ENCODE measurements at places on chromosomes 12 and 14.

DNA sequence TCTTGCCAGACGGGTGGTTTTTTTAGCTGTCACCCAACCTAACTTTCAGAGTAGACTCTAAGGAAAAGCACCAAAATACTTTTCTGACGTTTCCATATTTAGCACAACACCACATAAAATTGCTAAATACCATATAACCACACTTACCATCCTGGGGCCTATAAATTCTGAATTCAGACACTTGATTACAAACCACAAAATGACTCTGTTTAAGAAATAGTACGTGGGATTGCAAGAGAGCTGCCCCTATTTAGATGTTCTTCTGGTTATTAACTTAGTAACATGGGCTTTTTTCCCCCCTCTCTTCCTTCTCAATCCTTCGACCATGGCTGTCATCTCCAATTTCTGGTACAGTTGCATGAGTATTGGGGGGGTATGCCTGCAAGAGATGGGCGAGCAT, 287.7 kb downstream of the BMP4 start:
- DNase-seq, result no peak

DNA sequence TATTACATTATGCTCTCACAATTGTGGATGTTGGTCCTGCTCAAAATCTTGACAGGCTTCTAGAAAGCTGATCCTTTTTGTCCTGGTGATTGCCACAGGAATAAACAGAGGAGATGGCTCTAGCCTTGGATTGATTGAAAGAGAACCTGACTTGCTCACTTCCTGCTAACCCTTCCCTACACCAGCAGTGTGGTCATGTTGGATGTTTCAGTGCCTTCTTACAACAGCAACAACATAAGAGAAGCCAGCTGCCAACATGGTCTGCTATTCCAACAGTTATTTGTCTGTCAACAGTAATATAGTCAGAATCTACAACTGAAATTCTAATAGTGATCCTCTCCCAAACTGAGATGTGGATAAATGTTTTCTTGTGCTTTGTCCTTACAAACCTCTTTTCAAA, 311.6 kb upstream of the DIO2 start:
- no peak for DNase-seq

DNA sequence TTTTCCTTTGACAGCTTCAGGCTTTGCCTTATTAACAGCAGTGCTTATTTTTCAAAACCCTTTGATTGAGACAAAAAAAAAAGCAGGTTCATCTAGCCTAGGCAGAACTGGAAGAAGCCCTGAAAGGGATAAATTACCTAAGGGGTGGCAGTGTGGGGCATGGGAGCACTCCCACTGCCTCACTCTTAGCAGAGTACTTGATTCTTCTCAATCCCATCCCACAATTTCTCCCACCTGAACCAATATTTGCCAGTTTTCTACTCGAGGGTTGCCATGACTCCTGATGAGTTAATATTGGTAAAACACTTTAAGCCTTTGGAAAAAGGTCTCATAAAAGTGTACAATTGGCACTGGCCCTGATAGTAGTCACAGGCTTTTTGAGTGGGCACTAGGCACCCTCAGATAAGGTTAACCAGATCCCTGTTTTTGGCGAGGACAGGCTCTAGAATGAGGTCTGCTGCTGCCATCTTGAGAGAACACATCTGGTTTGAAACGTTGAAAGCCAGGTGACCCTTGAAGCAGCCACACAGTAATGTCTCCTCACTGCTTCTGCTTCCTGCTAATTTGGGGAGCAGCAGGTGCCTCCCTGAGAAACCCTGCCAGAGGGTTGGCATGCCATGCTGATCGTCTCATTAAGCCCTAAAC, 320.0 kb downstream of the RAD51B start:
- DNase-seq, result no peak

DNA sequence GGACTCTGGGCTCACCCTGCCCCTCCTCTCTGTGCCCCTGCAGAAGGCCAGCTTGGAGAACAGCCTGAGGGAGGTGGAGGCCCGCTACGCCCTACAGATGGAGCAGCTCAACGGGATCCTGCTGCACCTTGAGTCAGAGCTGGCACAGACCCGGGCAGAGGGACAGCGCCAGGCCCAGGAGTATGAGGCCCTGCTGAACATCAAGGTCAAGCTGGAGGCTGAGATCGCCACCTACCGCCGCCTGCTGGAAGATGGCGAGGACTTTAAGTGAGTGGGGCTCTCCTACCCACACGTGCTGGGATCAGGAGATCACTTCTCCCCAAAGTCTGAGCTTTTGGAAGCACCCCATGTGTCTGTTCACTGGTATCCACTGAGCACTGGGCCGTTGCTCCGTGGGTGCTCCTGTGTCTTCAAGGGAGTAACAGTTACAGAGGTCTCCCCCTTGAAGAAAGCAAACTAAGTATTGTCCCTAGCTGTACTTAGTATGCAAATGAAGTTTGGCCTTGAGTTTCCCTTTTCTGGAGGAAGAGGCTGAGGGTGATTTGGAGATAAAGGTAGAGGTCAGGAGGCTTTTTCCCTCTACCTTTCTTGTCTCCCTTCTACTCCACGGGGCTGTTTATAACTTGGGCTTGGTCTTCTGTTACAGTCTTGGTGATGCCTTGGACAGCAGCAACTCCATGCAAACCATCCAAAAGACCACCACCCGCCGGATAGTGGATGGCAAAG, 3.3 kb downstream of the KRT18 start:
- DNase-seq, result no peak

GRCh38 chr12:91017043-91017442, 12.3 kb upstream of the EPYC start:
- no peak for DNase-seq

DNA sequence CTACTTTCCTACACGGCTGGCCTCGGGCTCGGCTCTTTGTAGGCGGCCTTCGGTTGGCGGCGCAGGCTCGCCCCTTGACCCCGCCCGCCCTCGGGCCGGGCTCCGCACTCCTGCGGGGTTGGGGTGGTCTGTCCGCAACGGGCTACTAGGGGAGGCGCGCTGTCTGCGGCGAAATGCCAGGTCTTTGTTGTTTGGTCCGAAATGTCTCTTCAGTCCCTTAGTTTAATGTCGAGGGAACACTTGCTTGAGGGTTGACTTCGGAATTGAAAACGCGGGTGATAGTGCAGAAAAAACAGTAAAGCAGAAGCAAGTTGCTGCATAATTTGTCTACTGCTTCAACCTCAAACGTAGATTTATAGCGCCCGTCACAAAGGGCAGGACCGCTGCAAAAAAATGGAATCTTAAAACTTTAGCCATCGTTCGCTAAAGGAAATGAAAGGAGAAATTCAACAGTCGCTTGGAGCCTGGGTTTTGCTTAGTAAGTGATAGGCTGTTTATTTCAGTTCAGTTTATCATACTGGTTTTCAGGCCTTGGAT, 390 bp downstream of the JKAMP start:
- DNase-seq, result no peak

- no peak for DNase-seq
Observed at GRCh38 chr12:24551163-24551786, 397.6 kb downstream of the BCAT1 start.

DNA sequence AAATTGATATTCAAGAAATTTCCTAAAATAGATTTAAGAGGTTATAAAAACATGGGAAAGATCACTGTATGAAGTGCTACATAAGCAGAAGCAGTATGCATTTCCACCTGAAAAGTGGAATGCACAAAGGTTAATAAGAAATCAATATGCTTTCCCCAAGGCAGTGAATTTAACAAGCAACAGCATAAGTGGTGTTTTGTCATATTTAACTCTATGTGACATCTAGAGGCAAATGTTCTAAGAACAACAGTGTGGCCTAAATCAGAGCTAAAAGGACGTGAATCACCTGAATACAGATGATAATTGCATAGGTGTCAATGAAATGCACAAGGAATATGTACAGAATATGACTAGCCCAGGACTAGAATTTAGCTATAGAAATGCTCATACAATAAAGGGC, 49.5 kb downstream of the SLC2A13 start:
- no peak for DNase-seq

GRCh38 chr12:91380631-91381030, 198.0 kb upstream of the DCN start:
- DNase-seq, result no peak

DNA sequence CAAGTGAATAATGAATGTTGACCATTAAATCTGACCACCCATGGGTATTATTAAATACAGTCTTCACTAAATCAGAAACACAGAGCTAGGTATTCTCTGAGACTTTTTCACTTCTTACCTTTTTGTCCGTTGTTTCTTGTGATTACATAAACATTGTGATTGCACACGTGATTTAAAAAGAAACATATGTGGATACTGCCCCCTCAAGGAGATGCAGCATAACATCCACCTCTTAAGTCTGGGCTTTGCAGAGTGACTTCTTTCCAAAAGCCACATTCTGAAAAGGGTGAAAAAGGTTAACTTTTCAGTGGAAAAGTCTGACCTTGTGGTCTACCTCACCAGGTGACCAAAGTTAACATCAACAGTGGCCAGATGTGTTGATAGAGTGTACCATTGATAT, 185.5 kb upstream of the FAR2 start:
- DNase-seq, result no peak

- DNase-seq, result no peak
Observed at GRCh38 chr12:22396253-22396652, 61.7 kb upstream of the ST8SIA1 start.

GRCh38 chr14:23095196-23096108, at the start of gene C14orf119:
Gene C14orf119 (plus strand): TSS chr14:23095505. CDS start chr14:23097659, 2,154 bp downstream.
- peak; percentile 99 for DNase-seq

DNA sequence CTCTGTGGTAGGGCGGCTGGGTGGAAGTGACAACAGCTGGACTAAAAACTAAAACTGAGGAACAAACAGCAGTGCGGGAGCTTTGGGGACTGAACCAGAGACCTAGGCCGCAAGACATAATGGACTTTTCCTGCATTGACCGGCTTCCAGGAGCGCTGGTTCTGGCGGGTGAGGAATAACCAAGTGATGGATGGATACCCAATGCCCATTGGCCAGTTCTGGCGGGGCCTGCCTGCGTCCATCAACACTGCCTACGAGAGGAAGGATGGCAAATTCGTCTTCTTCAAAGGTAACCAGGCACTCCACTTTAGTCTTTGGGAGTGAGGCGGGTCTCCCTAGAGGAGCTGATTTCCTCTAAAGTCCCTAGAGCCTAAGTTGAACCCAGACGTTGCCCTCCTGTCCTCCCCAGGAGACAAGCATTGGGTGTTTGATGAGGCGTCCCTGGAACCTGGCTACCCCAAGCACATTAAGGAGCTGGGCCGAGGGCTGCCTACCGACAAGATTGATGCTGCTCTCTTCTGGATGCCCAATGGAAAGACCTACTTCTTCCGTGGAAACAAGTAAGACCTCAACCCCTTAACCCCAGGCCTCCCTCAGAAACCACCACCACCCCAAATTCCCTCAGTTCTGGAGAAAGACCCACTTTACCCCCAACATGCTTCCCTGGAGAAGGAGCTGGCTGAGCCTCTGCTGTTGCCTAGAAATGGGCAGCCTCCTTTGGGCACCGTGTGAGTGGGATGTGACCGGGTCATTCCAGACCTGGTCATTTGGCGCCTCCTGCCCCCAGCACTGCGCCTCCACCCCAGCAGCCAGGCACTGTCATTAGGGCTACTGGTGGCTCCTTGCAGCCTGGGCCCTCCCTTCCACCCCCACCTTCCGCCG, 8.1 kb downstream of the MMP14 start:
- DNase-seq, result no peak

GRCh38 chr12:68667291-68667690, 19.5 kb upstream of the NUP107 start:
- no peak for DNase-seq

DNA sequence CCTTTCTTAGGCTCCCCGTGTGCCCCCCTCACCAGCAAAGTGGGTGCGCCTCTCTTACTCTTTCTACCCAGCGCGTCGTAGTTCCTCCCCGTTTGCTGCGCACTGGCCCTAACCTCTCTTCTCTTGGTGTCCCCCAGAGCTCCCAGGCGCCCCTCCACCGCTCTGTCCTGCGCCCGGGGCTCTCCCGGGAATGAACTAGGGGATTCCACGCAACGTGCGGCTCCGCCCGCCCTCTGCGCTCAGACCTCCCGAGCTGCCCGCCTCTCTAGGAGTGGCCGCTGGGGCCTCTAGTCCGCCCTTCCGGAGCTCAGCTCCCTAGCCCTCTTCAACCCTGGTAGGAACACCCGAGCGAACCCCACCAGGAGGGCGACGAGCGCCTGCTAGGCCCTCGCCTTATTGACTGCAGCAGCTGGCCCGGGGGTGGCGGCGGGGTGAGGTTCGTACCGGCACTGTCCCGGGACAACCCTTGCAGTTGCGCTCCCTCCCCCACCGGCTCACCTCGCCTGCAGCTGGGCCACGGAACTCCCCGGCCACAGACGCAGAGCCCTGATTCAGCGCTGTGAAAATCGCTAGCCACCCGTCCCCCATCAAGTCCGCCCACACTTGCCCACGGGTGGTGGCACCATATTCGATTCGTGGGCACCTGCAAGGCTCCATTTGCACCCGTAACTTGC, 1.3 kb downstream of the TMEM233 start:
- no peak for DNase-seq

DNA sequence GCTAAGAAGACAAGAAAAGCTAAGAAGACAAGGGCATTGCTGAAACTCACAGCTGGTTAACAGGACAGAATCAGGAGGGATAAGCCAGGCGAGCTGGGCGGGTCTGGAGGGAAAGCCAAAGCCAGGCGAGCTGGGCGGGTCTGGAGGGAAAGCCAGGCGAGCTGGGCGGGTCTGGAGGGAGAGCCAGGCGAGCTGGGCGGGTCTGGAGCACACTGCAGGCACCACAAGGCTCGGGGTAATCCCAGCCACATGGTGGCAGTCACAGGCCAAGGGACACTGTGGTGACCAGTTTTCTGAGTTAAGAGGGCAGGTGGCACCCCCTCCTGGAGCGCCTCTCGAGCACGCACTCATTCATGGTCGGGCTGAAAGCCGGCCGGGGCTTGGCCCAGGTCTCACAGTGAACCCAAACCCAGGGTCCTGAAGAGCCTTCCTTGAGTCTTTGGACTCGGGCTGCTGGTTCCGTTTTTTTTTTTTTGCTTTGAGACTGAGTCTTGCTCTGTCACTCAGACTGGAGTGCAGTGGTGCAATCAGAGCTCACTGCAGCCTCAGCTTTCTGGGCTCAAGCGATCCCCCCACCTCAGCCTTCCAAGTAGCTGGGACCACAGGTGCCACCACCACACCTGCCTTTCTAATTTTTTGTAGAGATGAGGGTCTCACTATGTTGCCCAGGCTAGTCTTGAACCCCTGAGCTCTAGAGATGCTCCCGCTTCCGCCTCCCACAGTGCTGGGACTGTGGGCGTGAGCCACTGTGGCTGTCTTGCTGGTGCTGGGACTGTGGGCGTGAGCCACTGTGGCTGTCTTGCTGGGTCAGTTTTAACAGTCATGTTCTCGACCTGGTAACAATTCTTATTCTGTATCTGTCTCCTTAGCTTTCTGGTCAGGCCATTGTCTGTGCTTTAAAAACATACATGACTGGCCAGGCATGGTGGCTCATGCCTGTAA, 40.2 kb downstream of the HSP90AA1 start:
- no peak for DNase-seq

DNA sequence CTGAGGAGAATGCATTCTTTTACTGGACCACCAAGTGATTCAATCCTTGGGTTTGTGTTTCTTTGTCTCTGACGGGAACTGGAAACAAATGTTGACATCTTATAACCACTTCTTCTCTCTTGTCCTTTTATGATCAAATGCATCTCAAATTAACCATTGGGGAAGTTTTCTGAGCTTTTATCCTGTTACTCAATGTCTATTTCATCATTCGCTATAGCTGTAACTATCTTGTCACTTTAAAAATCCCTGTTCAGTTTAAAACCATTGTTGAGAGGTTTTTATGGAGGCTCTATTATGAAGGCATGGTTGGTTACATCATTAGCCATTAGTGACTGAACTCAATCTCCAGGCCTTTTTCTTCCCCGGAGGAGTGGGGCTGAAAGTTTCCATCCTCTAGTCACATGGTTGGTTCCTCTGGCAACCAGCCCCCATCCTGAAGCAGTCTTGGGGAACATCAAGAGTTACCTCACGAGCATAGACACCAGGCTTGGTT, 2.7 kb upstream of the CLEC6A start:
- no peak for DNase-seq
